ENCODE measurements at places on chromosomes 3 and 15. TPM values are rescaled to one million over a fixed set of nuclear protein-coding genes. Genes with fewer than 3 reads are reported as not detected.
A peak's percentile ranks its signal among the peaks of the same experiment; 100 is the strongest.

The CSPG4 gene
- total RNA-seq = not detected

The SERINC4 gene
- not detected for total RNA-seq

DNA sequence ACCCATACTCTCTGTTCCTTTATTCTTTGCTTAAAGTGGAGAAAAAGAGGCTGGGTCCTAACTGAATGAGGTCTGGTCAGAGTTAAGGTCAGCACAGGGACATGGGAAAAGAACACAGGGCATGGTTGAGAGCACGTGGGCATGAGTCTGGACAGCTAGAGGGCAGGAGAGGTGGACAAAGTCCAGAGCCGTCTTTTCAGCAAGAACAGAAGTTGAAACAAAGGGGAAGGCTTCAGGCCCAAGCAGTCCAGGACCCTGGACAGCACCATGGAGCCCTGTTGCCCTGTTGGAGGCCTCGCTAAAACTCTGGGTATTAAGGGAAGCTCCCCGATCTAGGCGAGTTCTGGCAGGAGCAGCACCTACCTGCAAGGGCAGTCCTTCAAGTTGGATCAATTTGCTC, 50.7 kb downstream of the XYLB start:
- DNase-seq = peak; percentile 13

GRCh38 chr3:24006-24405, 172.6 kb upstream of the CHL1 start:
- DNase-seq = no peak

DNA sequence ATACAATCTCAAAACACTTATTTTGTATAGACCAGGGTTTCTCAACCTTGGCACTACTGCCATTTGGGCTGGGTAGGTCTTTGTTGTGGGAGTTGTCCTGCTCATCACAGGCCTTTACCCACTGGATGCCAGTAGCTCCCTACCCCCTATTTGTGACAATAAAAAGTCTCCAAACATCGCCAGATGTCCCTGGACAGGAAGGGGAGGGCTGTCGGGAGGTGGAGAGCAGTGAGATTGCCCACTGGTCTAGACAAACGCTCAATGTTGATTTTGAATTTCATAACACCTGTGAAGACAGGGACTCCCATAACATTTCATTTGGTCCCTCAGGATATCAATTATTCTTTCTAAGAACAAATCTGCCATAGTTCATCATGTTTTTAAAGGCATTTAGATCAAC, 151.7 kb upstream of the PTPRG start:
- DNase-seq = no peak

DNA sequence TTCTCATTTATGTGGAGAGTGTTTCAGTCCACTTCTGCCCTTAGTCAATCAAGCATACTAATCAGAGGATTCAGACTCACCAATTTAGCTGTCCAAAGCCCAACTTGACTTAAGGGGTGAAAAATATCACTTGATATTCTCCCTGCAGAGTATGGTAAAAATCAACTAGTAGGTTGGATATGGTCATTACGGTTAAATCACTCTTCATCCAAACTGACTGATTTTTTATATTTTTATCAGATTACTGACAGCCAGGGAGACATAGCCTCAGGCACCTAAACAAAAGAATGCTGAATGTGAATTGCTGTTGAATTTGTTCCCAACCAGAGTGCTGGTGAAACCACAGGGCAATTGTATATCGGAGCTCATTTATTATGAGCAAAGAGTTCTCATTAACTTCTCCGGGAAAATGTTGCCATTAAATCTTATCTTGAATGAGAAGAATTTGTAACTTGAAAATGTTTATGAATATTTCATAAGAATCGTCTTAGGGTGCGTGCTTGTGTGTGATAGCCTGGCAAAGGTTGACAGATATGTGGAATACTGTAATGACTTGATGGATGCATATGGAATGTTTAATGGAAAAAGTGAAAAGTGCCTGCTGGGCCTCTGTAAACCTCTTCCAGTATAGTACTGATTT, 411.2 kb downstream of the NAALADL2 start:
- no peak for DNase-seq

The SKOR1 gene
- 0.30 TPM for total RNA-seq

Measured in CD4-positive, alpha-beta memory T cell (primary cell).